Non-pigmented ciliary epithelial cell (primary cell): ENCODE measurements at places on chromosomes 4 and X.

DNA sequence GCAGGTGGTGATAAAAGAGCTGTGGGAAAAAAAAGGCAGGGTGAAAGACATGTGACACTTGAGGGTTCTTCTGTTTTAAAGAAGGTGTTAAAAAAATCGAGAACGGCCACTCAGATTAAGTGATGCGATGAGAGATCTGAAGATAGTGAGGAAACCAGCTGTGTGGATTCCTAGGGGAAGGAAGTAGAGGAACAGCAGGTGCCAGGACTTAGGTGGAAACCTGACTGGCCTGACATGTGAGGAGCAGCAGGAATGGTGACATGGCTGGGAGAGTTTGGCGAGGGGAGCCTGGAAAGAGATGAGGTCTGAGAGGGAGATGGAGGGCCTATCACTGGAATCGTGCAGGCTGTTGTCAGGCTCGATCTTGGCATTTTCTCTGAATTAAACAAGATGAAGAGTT, 55.5 kb downstream of the BMPR1B start:
- DNase-seq, result no peak

DNA sequence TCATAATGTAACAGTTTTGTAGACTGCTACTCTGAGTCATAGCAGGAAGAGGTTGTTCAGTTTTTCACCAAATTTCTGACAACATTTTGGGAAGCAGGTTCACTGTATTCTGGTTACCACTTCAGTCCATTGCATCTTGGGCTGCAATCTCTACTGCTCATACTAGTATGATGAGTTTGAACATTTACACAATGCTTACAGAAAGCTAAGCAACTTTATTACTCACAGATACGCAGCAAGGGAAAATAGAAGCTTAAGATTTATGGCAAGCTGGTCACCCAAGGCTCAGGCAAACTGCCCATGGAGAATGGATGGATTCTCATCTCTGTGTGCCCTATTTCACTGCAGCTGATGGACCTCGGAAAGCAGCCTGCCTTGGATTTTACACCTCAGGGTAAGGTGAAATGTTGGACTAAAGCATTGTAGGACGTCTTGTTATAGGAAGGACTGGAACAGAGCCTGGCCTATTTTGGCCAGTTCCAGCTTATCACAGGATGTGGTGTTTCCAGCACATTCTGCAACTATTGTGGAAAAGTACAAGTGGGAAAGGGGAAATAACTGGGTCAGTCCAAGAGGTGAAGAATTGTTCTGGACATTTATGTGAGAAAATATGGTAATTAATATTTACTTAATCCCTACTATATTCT, 887.1 kb upstream of the AGA start:
- DNase-seq, result no peak

- no peak for DNase-seq
Observed at GRCh38 chr4:147965056-147965455, 233.2 kb downstream of the ARHGAP10 start.

DNA sequence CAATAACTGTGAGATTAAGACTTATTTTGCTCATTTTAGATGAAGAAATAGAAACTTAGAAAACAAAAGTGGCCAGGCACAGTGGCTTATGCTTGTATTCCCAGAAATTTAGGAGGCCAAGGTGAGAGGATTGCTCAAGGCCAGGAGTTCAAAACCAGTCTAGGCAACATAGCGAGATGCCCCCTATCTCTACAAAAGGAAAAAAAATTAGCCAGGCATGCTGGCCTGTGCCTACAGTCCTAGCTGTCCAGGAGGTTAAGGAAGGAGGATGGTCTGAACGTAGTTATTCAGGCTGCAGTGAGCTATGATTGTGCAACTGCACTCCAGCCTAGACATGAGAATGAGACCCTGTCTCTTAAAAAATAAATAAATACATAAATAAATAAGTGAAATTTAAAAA, 28.0 kb downstream of the APELA start:
- no peak for DNase-seq

- DNase-seq, result no peak
Observed at GRCh38 chrX:1076871-1077651, 135.4 kb downstream of the CRLF2 start.

DNA sequence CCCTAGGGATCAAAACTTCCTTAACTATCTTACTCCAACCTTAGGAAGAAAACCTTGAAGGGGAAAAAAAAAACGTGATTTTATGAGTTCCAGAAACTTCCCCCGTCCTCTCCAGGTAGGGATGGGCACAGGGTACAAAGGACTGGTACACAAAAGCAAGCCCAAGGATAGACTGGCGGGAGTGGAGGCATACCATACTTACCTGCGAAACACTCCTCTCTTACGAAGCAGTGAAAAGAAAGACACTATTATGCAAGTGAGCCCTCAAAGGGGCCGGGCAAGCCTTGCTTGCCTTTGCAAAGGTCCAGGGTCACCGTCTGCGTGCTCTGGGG, 651 bp downstream of the TSPAN6 start:
- no peak for DNase-seq

DNA sequence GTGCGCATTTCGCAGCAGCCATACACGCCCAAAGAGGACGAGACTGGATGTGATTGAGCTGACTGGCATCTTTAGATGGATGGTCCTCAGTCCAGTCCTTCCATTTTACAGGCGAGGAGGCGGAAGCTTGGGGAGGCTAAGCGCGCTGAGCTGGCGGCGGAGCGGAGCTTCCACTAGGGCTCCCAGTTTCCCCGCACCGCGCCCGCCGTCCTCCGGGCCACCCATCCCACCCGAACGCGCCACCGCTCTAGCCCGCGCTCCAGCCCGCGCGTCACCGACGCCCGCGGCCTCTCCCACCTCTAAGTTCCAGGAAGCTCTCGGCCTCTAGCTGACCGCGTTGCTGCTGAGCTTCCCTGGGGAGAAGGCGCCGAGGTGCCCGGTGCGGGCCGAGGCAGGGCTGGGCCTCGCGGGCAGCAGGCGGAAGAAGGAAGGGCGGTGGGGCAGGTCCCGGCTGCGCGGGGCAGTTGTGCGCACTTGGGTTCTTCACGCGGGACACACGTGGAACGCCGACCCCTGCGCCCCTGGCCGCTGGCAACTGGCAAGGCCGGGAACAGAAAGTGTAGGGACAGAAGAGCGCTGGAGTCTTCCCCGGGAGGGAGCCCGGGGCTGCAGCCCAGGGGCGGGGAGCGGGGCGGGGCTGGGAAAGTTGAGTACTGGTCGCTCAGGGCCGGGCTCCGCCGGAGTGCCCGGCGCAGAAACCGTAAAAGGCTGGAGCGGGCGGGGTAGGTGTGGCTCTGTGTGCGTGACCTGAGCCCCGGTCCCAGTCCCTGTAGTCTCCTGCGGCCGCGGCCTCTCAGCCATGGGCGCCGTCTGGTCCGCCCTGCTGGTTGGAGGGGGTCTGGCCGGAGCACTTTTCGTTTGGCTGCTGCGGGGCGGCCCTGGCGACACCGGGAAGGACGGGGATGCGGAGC, at the start of gene STBD1:
STBD1 (plus strand) TSS at position 763 of the 911 bp plus-strand sequence; CDS start at position 800, 37 bp downstream.
- peak; percentile 15 for DNase-seq

DNA sequence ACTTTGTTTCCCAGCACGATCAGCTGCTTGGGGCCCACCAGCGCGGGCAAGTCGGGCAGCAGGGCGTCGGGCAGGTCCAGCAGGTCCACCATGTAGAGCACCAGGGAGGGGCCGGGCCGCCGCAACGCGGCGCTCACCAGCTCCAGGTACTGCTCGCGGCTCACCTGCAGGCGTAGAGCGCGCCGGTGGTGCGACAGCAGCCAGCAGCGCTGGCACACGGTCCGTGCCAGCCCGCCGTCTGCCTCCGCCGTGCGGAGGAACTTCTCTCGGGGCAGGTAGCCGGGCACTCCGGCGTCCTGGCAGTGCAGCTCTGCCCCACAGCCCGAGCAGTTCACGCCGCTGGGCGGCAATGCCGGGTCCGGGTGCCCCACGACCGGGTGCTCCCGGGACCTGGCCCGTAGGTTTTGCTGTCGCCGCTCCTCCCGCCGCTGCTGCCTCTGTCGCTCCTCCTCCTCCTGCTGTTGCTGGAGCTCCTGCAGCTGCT, 527 bp downstream of the NOA1 start:
- DNase-seq, result no peak

DNA sequence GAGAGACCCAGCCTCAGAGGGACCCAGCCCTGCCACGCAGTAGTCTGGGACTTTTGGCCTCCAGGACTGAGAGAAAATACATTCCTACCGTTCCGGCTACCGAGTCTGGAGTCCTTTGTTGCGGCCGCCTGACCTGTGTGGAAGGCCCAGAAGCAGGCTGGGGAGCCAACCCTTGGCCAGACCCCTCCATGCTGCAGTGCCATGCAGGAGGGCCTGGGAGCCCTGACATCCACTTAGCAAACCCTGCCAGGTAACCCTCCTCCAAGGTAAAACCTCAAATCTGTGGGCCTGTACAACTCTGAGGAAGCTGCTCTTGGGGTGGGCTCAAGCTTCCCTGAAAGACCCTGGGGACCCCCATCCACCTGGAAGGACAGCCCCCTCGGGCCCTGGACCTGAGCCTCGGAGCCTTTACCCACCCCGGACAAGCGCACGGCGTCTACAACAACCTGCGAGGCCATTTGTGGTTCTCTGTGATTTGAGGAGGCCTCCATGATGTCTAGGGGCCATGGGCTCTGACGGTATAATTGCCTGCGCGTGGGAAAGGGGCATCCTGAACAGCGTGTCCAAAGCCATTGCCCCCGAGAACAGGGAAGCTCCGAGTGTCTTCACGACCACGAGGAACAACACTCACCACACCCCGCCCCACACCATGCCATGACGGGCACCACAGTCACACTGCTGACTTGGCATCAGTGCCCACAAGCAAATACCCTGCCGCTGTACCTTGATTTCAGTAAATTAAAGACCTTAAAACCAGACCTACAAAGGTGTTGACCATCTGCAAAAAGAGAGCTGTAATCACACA, 58.7 kb downstream of the ZFYVE28 start:
- no peak for DNase-seq

DNA sequence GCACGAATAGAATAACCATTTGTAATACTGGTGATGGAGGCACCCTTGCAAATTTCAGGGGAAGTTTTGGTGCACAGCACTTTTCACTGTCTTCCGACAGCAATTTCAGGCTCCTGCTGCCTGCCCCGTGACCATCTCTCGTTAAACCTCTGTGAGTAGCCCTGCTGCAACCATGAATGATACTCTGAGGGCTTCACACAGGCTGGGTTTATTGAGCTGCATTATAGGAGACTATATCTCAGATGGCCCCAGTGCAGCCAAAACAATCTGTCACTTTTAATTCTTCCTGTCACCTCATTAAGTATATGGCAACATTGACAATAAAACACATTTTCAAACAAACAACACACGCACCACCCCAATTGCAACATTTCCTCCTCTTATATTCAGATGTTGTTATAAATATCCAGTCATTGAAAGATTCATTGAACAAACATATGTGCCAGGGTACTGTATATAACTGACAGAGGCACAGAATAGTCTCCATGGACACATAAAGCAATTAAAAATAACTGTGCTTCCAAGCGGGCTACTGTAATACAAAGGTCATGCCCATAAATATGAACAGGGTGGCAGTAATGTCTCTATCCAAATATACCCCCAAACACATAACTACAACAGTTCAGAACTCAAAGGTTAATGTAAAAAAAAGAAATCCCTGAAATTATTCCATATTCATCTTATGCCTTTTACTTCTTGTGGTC, 477.0 kb downstream of the GBA3 start:
- DNase-seq, result no peak

GRCh38 chr4:111689731-111690130, 455.5 kb upstream of the FAM241A start:
- DNase-seq, result peak; percentile 8

DNA sequence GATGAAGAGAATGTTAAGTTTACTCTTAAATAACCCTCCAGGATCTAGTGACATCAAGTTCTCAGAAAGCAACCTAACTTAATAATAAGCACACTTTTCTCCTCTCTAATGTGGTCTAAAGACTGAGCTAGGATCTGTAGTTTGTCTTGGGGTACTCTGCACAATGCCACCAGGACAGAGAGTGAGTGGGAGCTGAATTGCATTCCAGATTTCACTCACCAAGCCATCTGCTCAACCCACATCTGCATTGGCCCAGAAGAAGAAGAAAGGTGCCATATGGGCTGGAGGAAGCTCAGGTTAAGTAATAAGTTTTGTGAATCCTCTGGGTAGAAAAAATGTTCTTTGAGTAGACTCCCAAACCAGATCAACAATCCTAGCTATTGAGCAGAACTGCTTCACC, 384.6 kb downstream of the PPP3CA start:
- no peak for DNase-seq

- no peak for DNase-seq
Observed at GRCh38 chr4:73690051-73690738, 50.2 kb upstream of the CXCL8 start.

- DNase-seq, result no peak
Observed at GRCh38 chr4:2256781-2257191, 5.1 kb downstream of the MXD4 start.

GRCh38 chr4:30838331-30838730, 118.2 kb downstream of the PCDH7 start:
- DNase-seq, result no peak

DNA sequence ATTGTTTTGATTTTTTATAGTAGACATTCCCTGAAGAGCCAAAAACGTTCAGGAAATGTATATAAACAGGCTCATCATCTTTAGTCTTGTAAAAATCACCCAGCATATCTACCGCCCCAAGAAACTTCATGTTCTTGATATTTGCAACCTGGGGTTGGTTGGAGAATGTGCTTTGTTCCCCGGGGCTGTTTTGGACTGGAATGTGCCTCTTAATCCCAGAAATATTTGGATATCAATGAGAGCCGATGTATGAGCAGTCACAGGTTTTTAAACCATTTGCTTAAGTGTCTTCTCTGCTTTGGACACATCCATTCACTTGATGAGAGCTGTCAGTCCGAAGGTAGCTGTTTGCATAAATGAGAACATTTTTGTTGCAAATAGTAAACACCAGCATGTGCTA, 449.7 kb downstream of the PCDH7 start:
- DNase-seq, result no peak

DNA sequence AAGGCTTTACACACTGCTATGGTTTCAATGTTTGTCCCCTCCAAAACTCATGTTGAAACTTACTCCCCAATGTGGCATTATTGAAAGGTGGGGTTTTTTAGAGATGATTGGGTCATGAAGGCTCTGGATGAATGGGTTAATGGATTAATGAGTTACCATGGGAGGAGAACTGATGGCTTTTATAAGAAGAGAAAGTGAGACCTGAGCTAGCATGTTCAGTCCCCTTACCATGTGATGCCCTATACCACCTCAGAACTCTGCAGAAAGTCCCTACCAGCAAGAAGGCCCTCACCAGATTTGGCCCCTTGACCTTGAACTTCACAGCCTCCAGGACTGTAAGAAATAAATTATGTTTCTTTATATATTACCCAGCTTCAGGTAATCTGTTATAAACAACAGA, 68.9 kb upstream of the CAPN6 start:
- no peak for DNase-seq

GRCh38 chrX:143058120-143058519, 32.4 kb downstream of the SPANXN4 start:
- no peak for DNase-seq

- no peak for DNase-seq
Observed at GRCh38 chrX:110588164-110588563, 207.5 kb downstream of the CHRDL1 start.
